A172 (cell line): ENCODE measurements at places on chromosomes 6 and 20. TPM values are rescaled to one million over a fixed set of nuclear protein-coding genes. Genes with fewer than 3 reads are reported as not detected.

Gene CD83
- total RNA-seq: 4.4 and 5.3 TPM in 2 replicates

Gene HLA-DRB1
- 0.07 TPM in 1 of 2 replicates, not detected in the other for total RNA-seq

Gene OLIG3
- not detected in 2 replicates for total RNA-seq

Gene TMEM170B
- total RNA-seq: 3.2 and 4.0 TPM in 2 replicates

Gene C6orf163
- 0.31 and 0.72 TPM in 2 replicates for total RNA-seq

Gene SLC16A10
- total RNA-seq: 0.41 and 2.6 TPM in 2 replicates

Gene WFDC12
- total RNA-seq: not detected in 2 replicates

Gene CTCFL
- total RNA-seq: not detected in 2 replicates
